ENCODE measurements at places on chromosomes 7 and 10. TPM values are rescaled to one million over a fixed set of nuclear protein-coding genes. Genes with fewer than 3 reads are reported as not detected.

Gene ANKRD30A
- not detected for total RNA-seq

Gene TRIM73
- 4.5 TPM for total RNA-seq

Gene TNRC18
- 12.8 TPM for total RNA-seq

Gene ZNF727
- not detected for total RNA-seq

Gene CCL24
- not detected for total RNA-seq

Gene DRGX
- total RNA-seq, result not detected

Gene OR6B1
- not detected for total RNA-seq

Gene HMX2
- total RNA-seq, result not detected

Gene TMEM140
- 5.6 TPM for total RNA-seq

Gene LIPF
- total RNA-seq, result not detected

Gene OR2A5
- total RNA-seq, result not detected

Gene MRLN
- total RNA-seq, result not detected

Gene COL13A1
- not detected for total RNA-seq

Gene GPR15LG
- total RNA-seq, result not detected

Gene XRCC2
- total RNA-seq, result 14.5 TPM

Gene PSTK
- 9.8 TPM for total RNA-seq

Gene CALML3
- not detected for total RNA-seq

Gene RSU1
- 49.7 TPM for total RNA-seq

Gene GLCCI1
- total RNA-seq, result 1.7 TPM

Gene COL17A1
- total RNA-seq, result not detected

Gene MYOF
- 0.42 TPM for total RNA-seq

Gene ZPBP
- not detected for total RNA-seq

Gene MOGAT3
- 22.5 TPM for total RNA-seq

Gene PPP1R9A
- 18.2 TPM for total RNA-seq

Gene SPOCK2
- 4.7 TPM for total RNA-seq

Gene HOXA4
- total RNA-seq, result 2.4 TPM

Gene CDNF
- total RNA-seq, result 0.38 TPM

Gene CLRN3
- total RNA-seq, result not detected

Gene HECW1
- not detected for total RNA-seq

Gene GFRA1
- not detected for total RNA-seq
